Nephron progenitor cell (in vitro differentiated cells): ENCODE measurements at places on chromosomes 2 and 18.

DNA sequence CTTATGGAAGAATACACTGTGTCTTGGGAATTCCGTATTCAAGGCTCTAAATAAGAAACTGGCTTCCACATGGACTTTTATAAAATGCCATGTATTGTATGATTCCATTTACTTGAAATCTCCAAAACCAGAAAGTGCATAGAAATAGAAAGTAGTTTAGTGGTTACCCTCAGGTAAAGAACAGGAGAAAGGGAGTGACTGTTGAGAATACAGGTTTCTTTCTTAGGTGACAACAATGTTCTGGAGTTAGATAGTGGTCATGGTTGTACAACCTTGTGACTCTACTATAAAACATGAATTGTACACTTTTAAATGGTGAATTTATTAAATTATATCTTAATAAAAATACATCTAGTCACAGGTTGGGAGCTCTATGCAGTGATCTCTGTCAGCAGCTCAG lies 481.8 kb downstream of the SPAG16 start:
- no peak for DNase-seq

- DNase-seq = no peak
These were observed 48.0 kb downstream of the TRABD2A start for GRCh38 chr2:84832772-84833461.

DNA sequence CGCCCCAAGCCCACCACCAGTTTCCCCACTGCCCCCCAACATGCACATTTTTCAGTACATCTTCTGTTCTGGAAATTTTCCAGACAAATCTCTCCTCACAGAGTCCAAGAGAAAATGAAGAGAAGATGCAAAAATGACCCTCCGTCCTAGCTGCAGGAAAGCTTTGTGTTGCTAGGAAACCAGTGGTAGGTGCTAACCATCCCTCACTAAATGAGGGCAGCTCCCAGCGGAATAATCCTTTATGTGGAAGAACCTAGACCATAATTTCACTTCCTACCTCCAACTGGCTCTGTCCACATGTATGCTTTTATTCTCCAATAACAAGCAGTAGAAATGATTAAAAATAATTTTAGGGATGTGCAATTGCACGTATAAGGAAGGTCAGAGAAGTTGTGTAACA lies 311.9 kb upstream of the EPHA4 start:
- DNase-seq = no peak

DNA sequence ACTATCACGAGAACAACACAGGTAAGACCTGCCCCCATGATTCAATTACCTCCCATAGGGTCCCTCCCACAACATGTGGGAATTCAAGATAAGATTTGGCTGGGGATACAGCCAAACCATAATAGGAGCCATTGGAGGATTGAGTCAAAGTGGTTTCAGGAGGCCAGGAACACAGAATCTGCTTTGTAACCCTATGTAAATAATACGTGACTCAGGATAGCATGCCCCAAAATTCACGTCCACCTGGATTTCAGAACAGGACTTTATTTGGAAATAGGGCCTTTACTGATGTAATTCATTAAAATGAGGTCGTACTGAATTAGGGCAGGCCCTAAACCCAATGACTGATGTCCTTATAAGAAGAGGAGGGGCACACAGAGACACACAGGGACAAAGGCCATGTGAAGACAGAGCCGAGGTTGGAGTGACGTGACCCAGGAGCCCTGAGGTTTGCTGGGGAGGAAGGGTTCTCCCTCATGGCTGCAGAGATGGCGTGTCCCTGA lies 16.0 kb upstream of the CNDP2 start:
- DNase-seq = no peak

- no peak for DNase-seq
These were observed 21.4 kb upstream of the KCNS3 start for GRCh38 chr2:17857021-17857420.

DNA sequence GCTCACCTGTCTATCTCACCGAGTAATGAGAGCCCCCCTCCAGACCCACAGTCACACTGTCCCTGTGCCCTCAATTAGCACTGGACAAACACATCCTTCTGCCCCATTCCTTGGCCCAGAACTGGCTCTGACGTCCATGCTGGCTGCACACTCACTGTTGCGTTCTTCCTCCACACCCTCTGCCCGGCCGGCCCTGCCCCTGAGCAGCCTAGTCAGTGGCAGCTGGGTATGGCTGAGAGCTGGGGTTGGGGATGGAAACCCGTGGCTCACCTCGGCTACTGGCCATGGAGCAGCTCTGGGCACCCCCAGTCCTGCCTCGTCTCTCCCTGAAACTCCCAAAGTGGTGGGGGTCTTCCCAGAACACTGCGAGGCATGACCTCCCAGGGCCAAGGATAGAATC lies 6.5 kb upstream of the UCN start:
- DNase-seq = no peak

GRCh38 chr2:104249629-104250028 lies 604.3 kb upstream of the POU3F3 start:
- DNase-seq = no peak

GRCh38 chr2:173184031-173185004 lies 108.7 kb downstream of the MAP3K20 start:
- no peak for DNase-seq
